ENCODE measurements at places on chromosomes 7 and 10.

- DNase-seq, result no peak
Measured at GRCh38 chr7:22393913-22394729, 37.2 kb upstream of the RAPGEF5 start.

DNA sequence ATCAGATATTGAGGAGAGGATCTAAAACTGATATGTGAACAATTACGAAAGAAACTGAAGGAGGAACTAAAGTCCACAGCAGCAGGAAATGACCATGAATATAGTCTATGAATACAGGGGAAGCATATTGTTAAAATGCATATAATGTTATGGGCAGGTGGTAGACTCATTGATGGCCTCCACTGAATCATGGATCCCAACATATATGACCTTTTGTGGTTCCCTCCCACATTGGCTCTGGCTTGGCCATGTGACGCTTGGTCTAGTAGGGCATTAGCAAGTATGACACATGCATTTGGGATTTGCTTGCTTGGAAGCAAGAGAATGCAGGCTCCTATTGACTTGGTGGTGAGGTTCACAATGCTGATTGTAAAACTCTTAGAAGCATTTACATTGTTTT lies 55.2 kb upstream of the RAB18 start:
- no peak for DNase-seq

GRCh38 chr7:3092468-3092867 lies 48.8 kb upstream of the CARD11 start:
- peak; percentile 43 for DNase-seq

- DNase-seq, result no peak
Measured at GRCh38 chr7:138662076-138662990, 38.8 kb downstream of the SVOPL start.

DNA sequence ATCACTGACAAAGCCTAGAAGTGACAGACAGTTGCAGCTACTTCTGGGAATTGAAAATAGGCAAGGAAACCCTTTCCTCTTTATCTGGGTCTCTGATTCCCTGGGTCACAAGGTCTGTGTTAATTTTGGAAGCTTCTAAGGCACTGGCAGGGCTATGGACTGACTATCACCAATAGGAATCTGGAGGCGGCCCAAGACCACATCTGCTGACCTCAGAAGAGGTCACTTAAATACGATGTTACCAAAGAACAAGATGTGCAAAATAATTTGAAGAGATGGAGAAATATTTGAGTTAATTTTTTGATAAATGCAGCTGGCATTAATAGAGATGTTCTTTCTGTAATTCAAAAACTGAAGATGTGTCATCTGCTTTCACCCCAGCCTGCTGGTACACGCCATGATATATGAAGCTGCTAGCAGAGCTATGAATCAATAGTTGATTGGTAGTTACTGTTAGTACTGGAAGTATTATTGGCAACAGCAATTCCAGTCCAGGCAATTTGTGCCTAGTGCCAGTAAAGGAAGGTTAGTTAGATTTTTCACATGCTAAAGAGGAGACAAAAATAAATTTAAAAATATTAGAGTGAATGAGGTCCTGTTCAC lies 5.5 kb upstream of the STEAP4 start:
- DNase-seq, result no peak

GRCh38 chr7:82007315-82007714 lies 237.5 kb upstream of the HGF start:
- no peak for DNase-seq

DNA sequence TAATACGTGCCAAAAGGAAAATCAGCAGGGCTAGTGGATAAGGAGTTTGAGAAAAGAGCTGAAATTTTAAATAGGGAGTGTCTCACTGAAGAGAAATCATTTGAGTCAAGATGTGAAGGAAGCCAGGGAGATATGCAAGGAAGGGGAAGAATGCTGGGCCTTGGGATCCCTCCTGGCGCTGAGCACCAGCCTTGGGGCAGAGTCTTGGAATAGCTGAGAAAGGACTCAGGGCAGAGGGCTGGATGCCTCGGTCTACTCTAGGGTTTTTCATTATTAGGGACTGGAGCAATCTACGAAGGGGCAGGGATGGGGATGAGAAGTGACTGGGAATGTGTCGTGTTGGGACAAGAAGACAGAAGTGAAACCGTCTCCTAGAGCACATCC lies 484 bp downstream of the ZWINT start:
- DNase-seq, result no peak

DNA sequence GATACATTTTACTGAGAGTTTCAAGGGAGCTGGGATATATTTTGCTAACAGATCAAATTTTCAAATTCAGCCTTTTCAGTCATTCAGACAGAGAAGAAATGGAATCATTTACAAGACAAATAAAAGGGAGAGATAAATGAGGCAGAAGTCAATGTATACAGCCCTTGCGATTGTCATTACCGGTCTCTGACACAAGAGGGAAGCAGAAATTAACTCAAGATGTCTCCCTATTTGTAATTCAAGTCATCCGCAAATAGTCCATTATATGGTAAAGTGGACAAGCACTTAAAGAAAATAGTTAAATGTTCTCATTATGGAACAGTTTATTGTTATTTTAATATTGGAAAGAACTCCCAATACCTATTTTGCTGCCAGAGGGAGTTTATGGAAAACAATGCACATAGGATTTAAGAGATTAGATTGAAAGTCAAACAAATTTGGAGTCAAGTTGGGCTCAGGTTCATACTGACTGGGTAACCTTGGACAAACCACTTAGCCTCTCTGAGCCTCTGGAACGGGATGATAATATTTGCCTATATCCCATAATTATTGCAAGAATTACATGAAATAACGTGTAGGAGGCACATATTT lies 89.3 kb upstream of the PRKCQ start:
- DNase-seq, result no peak

GRCh38 chr7:146176860-146177259 lies 60.3 kb downstream of the CNTNAP2 start:
- no peak for DNase-seq

- no peak for DNase-seq
Measured at GRCh38 chr10:12685261-12686058, 316.1 kb downstream of the CCDC3 start.

DNA sequence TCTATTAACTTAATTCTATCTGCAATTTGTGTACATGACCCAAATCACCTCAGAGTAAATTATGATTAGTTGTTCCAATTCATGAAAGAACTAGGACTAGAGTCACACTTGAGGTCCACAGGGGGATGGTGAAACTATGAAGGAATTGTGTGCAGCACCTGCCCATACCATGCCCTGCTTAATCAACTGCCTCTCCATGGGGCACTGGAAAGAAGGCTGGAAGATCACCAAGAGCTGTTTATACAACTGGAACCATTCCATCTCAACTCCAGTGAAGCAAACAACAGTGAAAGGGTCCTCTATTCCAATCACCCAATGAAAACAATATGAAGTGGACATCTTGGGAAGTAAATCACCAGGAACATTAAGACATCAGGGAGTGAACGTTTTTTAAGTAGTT lies 98.7 kb upstream of the SEMA3D start:
- no peak for DNase-seq

DNA sequence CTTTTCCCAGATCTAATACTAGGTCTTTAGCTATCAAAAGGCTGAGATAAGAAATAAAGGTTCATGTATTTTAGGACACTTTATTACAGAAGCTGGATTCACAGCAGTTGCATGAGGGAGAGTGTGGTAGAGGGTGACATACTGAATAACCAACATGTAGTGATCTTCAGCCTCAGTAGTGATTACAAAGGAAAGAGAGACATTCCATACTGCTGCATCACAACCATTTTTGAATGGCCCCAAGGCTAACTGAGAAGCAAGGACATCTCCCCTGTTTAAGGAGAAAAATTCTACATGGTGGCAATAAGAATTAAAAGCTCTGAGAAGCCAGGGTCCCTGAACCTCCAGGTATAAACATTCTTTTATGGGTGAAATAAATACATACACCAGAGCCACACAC lies 35.3 kb downstream of the COG5 start:
- no peak for DNase-seq

DNA sequence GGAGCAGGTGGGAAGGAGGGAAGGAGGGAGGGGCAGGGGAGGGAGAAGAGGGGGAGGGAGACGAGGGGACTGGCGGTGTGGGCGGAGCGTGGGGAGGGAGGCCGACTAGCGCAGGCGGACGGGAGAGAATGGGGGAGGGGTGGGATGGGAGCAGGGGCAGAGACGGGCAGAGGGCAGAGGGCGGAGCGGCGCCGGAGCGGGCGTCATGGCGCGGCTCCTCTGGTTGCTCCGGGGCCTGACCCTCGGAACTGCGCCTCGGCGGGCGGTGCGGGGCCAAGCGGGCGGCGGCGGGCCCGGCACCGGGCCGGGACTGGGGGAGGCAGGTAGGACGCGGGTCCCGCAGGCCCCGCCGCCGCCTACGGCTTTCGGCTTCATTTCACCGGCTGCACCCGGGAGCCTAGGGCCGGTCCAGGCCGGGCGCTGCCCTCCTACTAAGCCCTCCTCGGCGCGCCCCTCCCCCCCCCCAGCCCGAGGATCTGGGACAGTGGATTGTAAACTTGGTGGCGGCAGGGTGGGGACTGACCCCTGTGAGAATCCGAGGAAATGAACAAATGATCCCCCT lies at the start of gene MSRB2:
Gene MSRB2, plus strand, starts transcription at position 176 of the 562 bp plus-strand sequence. Its CDS starts 30 bp downstream, at position 206.
- DNase-seq, result peak; percentile 39

DNA sequence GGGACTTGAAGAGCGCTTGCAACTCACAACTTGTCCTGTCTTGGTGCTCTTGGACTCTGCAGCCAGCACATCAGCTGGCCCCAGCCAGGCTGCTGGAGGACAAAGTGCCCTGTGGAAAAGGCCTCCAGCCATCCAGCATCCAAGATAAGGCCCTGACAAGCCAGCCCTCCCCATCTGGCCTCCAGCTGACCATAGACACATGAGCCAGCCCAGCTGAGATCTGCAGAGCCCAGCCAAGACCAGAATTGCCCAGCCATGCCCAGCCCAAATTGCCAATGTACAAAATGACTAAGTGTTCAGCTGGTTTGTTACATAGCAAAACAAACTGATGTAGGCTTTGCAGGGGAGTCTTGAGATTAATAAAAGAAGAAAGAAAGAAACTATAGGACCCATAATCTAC lies 36.0 kb upstream of the FRMD4A start:
- no peak for DNase-seq

- no peak for DNase-seq
Measured at GRCh38 chr10:79350407-79351154, 3.3 kb downstream of the PPIF start.

- no peak for DNase-seq
Measured at GRCh38 chr10:75525067-75525466, 93.6 kb downstream of the LRMDA start.

DNA sequence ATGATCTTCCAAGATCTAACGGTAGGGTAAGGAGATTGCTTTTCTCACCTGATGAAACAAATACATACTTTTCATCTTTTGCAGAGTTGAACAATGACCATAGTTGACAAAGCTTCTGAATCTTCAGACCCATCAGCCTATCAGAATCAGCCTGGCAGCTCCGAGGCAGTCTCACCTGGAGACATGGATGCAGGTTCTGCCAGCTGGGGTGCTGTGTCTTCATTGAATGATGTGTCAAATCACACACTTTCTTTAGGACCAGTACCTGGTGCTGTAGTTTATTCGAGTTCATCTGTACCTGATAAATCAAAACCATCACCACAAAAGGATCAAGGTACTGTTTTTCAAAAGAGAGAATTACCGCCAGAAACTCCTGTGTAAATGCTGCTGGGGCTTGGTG lies 79.9 kb downstream of the ANKRD61 start:
- no peak for DNase-seq

All from activated T-helper 1 cell treated with anti-CD3 and anti-CD28 coated beads, Interleukin-2, amount 50 U/mL, for 16 hours (primary cell).